Kidney glomerular epithelial cell (primary cell): ENCODE measurements at places on chromosomes 3 and 15.

DNA sequence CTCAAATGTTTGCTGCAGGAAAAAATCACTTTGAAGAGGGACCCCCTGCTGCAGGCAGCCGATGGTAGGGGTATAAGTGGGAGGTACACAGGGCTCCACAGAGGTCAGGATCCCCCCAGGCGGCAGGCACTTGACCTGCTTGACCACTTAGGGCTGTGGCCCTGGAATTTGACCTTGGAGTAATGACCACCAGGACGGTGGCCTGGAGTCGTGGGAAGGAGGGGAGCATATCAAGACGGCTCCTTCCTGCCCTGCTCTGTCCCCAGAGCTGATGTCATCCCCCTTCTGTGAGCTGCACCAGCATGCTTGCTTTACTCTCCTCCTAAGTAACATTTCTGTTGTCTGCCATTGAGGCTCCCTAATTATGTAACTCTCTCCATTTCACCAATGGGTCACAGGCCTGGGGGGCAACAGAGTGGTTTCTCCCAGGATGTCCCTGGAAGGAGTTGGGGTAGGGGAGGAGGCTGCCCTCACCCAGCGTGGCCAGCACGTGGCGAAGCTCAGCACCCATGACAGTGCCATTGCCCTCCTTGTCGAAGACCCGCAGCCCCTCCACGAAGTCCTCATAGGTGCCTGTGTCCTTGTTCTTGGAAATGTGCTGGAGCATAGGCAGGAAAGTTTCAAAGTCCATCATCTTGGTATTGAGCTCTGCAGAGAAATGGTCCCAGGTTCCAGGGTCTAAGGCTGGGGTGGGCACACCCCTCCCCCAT is 4.1 kb downstream of the MYL3 start:
- DNase-seq = no peak

- DNase-seq = no peak
Observed at GRCh38 chr15:45734260-45734711, 99.5 kb downstream of the SQOR start.

- DNase-seq = no peak
Observed at GRCh38 chr15:39835550-39835949, 52.9 kb upstream of the FSIP1 start.

- no peak for DNase-seq
Observed at GRCh38 chr15:90684281-90684680, 32.9 kb upstream of the BLM start.

- no peak for DNase-seq
Observed at GRCh38 chr3:9193633-9194195, 55.7 kb downstream of the SRGAP3 start.
